Stimulated activated CD4-positive, alpha-beta T cell treated with anti-CD3 and anti-CD28 coated beads, Interleukin-1b, Interleukin-23, amount 100 ng/mL, for 1 hour (primary cell): ENCODE measurements at places on chromosomes 1 and 21.
A peak's percentile ranks its signal among the peaks of the same experiment; 100 is the strongest.

GRCh38 chr1:216183454-216183853 lies 239.8 kb downstream of the USH2A start:
- no peak for DNase-seq

DNA sequence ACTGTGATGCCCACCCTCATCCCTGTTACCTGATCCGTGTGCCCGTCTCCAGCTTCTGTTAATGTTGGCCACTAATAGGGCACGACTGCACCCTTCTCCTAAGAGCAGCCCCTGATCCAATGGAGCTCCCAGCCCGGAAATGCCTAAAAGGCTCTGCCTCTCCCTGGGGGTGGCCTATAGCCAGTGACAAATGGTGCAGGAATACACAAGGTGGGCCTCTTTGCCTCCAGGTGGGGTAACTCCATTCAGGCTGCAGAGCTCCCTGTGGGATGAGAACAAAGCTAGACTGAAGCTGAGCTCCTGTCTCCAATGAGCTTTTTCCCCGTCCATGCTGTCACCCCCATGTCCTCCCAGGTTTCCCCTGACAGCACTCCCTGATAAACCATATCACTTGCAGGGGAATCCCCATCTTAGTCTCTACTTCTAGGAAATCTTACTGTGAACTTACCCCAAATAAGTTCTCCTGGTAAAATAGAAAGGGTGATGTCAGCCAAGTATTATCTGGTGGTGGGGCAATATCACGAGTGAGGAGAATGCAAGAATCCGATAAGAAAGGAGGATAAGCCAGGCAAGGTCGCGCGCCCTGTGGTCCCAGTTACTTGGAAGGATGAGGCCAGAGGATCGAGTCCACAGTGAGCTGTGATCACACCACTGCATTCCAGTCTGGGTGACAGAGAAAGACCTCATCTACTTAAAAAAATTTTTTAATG lies 18.6 kb downstream of the S100A7A start:
- DNase-seq, result no peak

DNA sequence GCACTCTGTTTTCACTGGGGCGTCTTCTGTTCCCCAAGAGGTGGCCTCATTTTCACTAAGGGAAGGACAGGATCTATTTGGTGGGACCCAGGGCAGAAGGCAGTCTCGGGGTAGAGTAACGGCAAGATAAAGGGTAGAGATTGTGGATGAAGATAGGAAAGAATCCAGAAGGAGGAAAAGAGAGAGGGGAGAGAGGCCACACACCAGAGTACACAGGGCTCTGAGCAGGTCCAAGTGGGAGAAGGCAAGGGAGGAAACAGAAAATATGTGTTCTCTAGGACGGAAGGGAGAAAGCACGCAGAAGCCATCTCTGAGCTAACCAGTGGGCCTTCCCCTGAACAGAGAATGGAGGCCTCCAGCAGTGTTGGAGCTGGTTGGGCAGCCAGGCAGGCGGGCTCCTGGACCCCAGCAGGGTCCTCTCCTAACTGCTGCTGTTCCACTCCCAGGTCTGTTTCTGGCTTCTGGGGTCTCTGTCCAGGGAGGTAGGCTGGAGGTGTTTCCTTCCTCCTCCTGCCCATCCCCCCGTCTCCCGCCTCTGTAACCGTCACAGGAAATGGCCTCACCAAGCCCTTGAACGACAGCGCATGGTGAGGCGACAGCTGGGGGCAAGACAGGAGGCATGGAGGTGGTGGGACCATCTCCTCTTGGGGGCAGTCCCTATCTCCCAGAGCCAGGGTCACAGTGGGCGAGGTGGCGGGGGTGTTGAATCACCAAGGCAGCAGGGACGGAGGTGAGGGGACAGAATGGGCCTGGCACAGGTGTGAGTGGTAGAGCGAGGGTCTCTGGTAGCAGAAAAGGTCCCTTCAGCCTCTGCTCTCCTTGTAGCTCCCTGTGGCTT lies 649 bp downstream of the PTPN7 start:
- peak; percentile 45 for DNase-seq

- DNase-seq, result no peak
Observed at GRCh38 chr1:29686012-29686930, 449.9 kb downstream of the PTPRU start.

- DNase-seq, result no peak
Observed at GRCh38 chr21:32476661-32477423, 64.3 kb downstream of the EVA1C start.
